ENCODE measurements at places on chromosomes 13 and 19.

- DNase-seq, result no peak
Observed at GRCh38 chr19:1651568-1652291, 685 bp downstream of the TCF3 start.

GRCh38 chr19:43812688-43813087 is 10.4 kb upstream of the LYPD5 start:
- no peak for DNase-seq

GRCh38 chr13:72864142-72865011 is 82.4 kb downstream of the PIBF1 start:
- DNase-seq, result no peak

- no peak for DNase-seq
Observed at GRCh38 chr13:73293913-73294523, 235.2 kb downstream of the KLF5 start.

- DNase-seq, result no peak
Observed at GRCh38 chr19:18996351-18996750, 37.0 kb downstream of the SUGP2 start.

DNA sequence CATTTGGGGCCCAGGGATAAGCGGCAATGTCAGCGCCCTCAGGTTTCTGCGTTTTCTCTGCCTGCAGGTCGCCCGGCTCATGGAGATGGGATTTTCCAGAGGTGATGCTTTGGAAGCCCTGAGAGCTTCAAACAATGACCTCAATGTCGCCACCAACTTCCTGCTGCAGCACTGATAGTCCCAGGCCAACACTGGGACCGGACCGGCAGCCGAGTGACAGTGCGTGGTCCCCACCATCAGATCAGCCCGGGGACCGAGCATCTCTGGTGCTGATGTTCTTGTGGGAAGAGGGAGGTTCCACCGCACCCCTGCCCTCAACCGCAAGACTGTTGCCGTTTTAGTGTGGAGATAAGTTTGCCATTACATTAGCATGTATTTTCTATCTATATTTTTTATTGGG is 78.0 kb upstream of the GPR183 start:
- no peak for DNase-seq

GRCh38 chr13:106762708-106763107 is 194.8 kb upstream of the ARGLU1 start:
- no peak for DNase-seq

- DNase-seq, result no peak
Observed at GRCh38 chr13:52665325-52665724, 12.7 kb downstream of the SUGT1 start.

GRCh38 chr13:60163478-60164233 is at the start of gene DIAPH3:
Gene DIAPH3 (minus strand): TSS chr13:60163928. CDS start chr13:60163766, 162 bp downstream.
- peak; percentile 94 for DNase-seq

- DNase-seq, result no peak
Observed at GRCh38 chr13:24040835-24041234, 119.7 kb upstream of the SPATA13 start.

DNA sequence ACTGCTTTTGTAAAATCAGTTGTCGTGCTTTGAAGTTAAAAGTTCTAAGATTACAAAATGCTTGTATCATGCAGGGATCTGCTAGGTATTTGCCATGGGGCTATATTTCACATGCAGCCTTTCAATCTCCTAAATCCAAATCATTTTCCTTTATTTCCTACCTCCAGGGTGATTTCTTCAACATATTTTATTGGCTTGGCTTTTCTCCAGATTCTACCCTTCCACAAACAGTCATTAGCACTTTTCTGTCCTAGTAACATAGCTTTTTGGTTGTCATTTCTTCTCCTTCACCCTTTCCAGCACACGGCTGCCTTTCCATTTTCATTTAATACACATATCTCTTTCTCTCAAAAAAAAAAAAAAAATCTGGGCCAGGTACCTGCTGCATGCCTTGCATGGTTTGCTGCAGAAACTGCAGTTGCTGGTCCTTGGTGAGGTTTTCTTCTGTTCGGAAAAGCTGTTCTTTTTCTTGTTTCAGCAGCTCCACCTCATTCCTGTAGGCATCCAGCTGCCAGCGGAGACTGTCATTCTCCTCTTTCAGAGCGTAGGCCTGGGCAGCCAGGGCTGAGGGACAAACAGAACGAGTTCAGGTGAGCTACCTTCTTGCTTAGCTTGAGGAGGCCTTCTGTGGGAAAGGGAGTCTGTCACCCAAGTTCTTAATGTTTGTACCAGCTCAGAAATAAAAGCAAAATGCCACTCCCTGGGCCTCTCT is 274.7 kb downstream of the DNAJC15 start:
- DNase-seq, result no peak

GRCh38 chr13:79660361-79660760 is 179.4 kb downstream of the NDFIP2 start:
- DNase-seq, result no peak

GRCh38 chr13:23598369-23598768 is 28.2 kb downstream of the TNFRSF19 start:
- DNase-seq, result no peak

DNA sequence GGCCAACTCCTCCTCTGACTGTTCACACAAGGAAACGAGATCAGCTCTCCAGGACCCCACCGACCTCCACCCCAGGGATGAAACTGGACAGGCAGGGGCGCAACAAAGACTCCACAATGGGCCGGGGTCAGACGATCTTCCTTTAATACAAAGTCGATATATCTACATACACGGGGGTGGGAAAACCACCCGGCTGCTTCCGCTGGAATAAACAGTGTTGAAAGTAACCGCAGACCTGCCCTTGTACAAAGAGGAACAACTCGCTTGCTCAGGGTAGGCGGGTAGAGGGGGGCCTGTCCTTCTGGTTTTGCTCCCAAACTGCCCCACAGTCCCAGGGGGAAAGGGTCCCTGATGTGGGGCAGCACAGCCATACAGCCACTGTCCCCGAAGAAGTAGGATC is 135.2 kb downstream of the PTPRS start:
- no peak for DNase-seq

Data from NCI-H526 treated with DMSO at 0.1 percent for 48 hours (cell line).